ENCODE measurements at places on chromosomes 3 and 15.

- DNase-seq, result no peak
Observed at GRCh38 chr15:83115410-83115809, 8.0 kb downstream of the TM6SF1 start.

DNA sequence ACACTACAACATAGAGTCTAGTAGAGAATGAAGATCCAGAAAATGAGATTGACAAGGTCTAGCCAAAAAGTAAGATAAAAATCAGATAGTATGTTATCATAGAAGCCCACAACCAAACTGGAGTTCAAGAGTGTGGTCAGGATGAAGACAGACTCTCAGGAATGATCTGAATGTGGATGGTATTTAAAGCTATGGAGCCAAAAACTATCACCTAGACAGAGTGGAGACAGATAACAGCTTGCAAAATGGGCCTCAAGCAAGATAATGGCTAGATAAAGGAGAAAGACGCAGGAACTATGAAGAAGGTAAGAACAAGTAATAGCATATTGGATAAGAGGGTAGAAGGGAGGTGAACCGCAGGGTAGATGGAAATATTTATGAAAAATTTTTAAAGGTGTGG is 35.4 kb downstream of the ZMAT3 start:
- DNase-seq, result no peak

DNA sequence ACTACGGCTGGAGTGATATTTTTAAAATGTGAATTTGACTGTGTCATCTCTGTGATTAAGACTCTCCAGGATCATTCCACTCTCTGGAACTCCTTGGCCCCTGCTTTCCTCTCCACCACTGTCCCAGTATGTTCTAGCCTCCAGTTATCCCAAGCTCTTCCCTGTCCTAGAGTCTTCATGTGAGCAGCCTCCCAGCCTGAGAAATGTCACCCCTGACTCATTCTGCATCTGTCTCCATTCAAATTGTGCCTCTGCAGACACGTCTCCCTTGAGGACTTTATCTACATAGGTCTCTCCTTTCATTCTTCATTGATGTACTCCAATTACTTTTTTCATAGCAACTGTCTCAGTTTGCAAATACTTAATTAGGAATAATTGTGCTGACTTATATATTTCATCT is 317.7 kb upstream of the ADAMTS9 start:
- no peak for DNase-seq

DNA sequence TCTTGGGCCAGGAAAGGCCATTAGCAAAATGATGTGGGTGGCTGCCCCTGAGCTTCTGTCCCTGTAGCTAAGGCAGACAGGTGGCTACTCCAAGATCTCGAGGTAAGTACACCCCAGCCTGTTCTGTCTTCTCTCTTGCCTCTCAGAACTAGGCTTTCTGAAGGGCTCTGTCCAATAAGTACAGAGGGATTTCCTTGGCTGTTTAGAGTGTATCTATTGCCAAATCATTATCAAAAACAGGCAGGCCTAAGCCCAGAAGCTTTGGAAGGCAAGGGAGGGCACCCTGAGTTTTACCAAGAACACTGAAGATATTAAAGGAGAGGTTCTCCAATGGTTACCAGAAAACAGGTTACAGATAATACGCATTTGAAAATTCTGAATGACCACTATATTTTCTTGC is 156.6 kb downstream of the MYRIP start:
- DNase-seq, result no peak

DNA sequence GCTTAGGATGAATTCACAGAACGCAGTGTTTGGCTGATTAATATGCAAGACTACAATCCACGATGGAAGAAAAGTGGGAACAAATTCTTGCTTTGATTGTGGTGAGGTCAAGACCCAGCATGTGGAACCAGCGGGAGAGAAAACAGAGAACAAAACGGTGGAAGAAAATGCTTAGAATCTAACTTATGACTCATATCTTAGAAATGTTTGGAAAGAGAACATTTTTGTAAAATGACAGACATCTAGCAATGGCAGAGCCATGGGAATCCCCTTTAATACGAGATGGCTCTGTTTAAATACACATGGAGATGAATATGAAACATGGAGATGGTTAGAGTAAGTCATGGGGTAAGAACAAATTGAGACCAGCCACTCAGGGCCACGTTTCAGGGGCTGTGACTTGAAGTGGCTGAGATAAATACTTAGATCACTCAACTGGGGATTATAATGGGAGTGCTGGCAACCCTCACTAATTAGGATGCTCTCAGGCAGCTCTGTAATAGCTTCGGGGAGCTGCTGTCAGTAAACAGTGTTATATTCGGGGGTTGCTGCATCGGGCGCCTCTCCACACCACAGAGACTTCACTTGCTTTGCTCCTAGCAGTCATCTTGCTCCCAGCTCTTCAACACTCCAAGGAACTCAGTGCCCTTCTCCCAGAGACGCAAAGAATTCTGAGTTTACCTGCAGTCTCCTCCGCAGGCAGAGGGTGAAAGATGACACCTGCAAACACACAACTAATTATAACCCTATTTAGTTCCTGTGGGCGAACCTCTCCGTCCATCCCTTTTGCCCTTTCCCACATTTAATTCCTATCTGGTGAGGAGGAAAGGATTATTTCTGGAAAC is 68.0 kb upstream of the ONECUT1 start:
- DNase-seq, result no peak

DNA sequence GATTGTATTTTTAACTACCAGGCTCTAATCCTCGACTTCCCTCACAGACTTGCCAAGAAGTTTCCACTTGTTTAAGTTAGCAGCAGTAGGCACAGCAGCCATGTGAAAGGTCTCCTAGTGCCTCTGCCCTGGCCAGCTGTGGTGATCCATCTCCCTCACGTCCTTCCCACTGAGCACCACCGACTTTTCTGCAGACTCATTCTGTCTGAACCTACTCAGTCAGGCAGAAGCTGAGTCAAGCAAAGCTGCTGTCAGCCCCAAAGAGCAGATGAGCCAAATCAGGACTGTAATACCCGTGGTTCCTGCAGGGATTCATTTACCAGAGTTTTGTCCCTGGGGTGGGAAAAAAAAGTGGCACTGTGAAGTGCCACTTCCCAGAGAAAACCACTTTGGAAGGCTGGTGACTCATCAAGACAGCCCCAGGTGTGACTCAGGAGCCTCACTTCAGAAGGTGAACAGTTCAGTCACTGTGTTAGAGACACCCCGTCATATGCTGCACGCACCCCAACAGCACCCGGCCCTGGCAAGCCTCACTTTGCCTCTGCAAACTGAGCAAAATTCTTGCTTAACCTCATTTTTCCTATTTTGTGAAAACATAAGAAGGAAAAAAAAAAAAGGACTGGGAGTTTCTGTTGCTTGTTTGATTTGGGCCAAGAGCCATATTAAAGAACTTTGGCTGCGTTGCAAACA is 76.0 kb downstream of the WWTR1 start:
- DNase-seq, result peak; percentile 90

GRCh38 chr3:90035643-90036042 is 928.2 kb downstream of the EPHA3 start:
- no peak for DNase-seq

GRCh38 chr3:16907243-16907642 is 22.5 kb downstream of the PLCL2 start:
- DNase-seq, result no peak

DNA sequence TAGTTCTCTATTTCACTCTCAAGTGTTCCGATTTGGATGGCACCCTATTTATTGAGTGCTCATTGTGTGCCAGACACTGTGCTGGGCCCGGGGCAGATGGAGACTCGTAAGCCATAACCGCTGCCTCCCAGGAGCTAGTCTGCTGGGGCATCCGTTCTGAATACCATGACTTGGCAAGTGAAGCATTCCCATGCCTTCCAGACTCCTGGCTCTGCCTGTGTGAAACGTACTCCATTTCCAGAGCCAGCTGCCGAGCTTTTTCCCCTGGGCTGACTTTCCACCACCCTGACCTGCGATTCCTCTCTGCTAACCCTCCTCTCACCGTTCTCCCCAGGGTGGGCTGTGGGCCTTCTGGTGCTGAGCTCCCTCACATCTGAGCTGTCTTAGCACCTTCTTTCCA is 303.1 kb upstream of the CTDSPL start:
- DNase-seq, result no peak

DNA sequence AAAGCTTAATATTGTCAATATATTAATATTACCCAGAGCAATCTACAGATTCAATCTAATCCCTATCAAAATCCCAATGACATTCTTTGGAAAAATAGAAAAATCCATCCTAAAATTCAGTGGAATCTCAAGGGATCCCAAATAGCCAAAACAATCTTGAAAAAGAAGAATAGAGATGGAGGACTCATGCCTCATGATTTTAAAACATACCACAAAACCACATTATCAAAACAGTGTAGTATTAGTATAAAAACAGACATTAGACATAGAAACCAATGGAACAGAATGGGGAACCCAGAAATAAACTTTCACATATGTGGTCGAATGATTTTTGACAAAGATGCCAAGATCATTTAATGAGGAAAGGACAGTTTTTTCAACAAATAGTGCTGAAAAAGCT is 14.6 kb downstream of the NEK4 start:
- DNase-seq, result no peak

DNA sequence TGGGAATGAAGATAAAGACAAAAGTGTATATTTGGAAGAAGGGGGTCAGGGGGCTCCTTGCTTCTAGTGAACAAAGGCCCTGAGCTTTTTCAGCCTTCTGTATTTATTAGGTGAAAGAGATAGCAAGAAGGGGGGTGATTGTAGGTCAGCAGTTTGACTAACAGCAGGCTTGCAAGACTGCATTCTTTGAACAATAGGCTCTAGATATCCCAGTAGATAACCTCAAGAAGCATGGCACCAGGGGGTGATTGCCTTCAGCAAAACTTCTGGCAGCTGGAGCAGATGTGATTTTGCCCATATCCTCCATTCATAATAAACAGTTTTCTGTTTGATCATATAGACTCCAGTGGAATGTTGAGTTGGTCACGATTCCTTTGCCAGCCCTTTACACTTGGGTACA is 31.7 kb upstream of the GOLIM4 start:
- no peak for DNase-seq

DNA sequence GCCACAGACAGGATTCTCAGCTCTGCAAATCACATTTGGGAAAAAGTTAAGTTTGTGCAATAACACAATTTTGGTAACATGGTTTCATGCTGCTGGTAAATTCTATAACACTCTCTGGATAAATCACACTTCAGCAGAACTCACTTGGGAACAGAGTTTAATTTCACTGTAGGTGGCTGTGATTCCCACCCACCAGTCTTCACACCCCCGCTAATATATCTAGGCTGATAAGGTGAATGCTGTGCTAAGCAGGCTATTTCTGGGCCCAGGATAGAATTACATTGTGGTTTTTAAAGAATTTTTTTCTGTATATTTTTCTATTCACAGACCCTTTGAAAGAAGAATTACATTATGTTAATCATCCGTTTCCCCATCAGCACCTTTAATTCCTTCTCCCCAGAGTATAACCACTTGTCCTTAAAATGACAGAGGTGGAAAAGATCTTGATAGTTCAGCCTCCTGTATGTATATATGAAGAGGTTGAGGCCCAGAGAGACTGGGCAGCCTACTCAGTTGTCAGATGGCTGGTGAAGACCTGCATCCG is 22.9 kb downstream of the MAP2K1 start:
- DNase-seq, result no peak

- DNase-seq, result no peak
Observed at GRCh38 chr3:197521277-197522182, 34.2 kb downstream of the BDH1 start.

GRCh38 chr3:82462977-82463376 is 701.5 kb upstream of the GBE1 start:
- no peak for DNase-seq

DNA sequence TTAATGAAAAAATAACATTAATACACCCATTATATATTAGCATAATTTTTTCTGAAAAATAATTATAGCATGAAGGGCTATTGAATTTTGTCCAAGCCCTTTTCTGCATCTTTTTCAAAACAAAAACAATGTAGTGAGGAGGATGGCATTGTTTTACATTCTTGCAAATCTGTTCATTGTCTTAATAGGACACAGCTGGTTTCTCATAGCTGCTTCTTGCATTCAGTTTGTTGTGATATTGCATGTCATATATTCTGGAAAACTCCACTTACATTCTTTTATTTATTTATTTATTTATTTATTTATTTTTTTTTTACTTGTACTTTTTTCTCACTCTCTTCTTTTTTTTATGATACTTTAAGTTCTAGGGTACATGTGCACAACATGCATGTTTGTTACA is 107.4 kb downstream of the NR1D2 start:
- peak; percentile 49 for DNase-seq

DNA sequence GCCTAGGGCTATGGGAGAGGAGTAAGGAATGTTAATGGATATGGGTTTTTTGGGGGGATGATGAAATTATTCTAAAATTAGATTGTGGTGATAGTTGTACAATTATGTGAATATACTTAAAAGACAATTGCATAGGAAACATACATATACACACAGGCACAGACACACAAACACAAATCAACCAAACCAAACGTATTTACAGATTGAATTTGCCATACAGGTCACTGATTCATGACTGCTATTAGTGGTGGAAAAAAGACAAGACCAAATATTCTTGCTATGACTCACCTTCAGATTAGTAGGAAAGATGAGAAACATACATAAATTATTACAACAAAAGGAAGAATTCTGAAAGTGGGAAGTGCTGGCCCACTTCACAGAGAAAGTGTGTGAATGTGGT is 85.3 kb downstream of the C3orf38 start:
- DNase-seq, result no peak

DNA sequence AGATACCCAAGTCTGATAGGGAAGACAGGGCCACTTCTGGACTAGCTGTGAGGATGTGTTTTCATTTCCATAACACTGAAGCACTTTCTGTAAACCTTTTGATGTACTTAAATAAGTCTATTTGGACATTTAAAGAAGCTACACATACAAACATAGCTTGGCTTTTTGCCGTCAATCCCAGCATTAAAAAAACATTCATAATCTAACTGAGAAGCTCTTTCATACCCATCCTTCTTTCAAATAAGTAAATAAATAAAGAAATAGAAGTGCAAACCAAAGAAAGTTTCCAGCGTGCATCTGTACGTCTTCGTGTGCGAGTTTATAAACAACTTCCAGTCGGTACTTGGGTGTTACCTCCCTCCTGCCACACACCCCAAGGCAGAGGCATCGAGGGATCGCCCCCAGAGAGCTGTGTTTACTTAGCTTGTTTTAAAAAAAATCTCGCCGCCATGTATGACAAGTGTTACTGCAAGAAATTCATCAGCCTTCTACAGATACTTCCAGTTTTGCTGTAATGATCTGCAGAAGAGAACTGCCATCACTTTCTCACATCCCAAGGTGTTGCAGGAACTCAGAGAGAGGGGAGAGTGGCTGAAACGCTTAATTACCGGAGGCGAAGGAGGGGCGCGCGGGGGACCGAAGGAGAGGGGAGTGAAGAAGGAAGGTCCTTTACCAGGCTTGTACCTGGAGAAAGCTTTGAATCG is 9.0 kb upstream of the MEIS2 start:
- peak; percentile 20 for DNase-seq
